BJ (cell line): ENCODE measurements at places on chromosomes 16 and 17.
A peak's percentile ranks its signal among the peaks of the same experiment; 100 is the strongest.

GRCh38 chr17:12554251-12554650 lies 111.4 kb upstream of the MYOCD start:
- peak; percentile 10 for DNase-seq

- no peak for DNase-seq
These were observed 630.8 kb downstream of the MAF start for GRCh38 chr16:78969721-78970120.

DNA sequence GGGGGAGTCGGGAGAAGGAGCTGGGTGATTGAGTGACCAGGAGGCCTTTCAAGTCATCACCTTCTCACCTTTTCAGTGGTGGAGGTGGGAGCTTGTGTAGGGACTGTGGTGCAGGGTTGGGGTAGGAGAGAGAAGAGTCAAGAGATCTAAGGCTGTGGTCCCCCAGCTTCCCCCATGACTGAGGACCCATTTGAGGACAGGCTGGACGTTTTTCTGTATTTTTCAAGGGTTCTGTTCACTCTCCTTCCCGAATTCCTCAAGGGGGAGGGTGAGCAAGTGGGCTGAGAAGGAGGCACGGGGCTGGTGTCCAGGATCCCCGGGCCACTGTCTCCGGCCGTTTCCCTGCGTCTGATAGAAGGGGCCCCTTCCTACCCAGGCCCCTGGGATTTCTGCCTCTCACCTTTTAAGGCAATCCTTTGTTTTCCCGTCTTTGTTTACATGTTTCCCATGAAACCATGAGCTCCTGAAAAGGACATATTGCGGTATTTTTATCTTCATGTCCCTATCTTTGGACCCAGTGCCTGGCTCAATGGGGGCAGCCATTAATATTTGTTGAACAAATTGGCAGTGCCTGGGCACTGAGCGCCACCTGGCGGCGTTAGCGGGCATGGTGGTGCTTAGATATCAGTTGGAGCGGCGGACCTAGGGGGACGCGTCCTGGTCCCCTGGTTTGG lies 9.2 kb upstream of the CD300A start:
- no peak for DNase-seq

GRCh38 chr17:7839190-7839875 lies 5.3 kb downstream of the KDM6B start:
- no peak for DNase-seq

- DNase-seq = no peak
These were observed 103.4 kb downstream of the FOXL1 start for GRCh38 chr16:86681757-86682106.

- no peak for DNase-seq
These were observed 180.0 kb upstream of the CACNG3 start for GRCh38 chr16:24075931-24076716.

DNA sequence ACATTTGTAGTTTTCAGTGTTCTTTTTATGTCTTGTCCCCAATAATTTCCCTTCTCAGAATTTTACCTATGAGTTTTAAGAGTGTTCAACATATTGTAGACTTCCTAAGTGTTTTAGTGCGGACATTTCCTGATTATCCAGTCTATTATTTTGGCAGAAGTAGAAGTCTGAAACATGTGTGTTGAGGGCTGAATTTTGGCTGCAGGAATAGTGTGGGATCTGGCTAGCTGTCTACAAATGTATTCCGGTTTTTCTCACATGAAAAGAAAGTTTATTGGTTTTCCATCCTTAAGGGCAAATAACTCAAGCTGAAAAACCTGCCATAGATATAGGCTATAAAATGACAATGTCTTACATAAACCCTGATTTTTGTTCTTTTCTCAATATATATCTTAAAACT lies 33.0 kb upstream of the CA10 start:
- no peak for DNase-seq

- no peak for DNase-seq
These were observed 36.5 kb downstream of the CPNE2 start for GRCh38 chr16:57128771-57129389.

GRCh38 chr16:49332589-49333258 lies 40.9 kb upstream of the C16orf78 start:
- no peak for DNase-seq

DNA sequence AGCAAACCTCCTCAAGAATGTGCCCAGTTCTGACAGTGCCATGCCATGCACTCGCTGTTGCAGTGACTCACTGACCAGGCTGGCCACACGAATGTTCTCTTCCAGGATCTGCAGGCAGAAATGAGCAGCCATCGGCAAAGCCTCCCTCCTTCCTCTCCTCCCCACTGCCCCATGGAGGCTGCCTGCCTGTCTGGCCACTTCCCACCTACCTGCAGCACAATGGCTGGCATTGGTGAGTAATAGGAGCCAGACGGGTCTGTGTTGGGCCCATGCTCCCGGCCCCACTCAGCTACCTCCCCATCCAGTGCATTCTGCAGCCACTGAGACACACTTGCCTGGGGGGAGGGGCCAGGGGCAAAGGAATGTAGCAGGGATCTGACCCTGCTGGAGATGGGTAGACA lies 2.8 kb upstream of the MATCAP1 start:
- no peak for DNase-seq

GRCh38 chr17:16450028-16450427 lies 34.7 kb downstream of the TRPV2 start:
- DNase-seq = no peak

DNA sequence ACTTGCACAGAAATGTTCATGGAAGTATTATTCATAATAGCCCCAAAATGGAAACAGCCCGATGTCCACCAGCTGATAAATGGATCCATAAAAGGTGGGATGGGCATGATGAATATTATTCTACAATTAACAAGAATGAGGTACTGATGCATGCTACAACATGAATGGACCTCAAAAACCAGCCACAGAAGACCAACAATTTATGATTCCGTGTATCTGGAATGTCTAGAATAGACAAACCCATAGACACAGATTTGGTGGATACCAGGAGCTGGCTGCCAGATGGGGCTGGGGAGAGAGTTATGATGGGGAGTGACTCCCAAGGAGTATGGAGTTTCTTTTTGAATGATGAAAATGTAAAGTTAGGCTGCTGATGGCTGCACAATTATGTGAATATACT lies 10.8 kb upstream of the NAGLU start:
- peak; percentile 59 for DNase-seq

GRCh38 chr17:58268774-58269556 lies 11.8 kb downstream of the MPO start:
- no peak for DNase-seq

DNA sequence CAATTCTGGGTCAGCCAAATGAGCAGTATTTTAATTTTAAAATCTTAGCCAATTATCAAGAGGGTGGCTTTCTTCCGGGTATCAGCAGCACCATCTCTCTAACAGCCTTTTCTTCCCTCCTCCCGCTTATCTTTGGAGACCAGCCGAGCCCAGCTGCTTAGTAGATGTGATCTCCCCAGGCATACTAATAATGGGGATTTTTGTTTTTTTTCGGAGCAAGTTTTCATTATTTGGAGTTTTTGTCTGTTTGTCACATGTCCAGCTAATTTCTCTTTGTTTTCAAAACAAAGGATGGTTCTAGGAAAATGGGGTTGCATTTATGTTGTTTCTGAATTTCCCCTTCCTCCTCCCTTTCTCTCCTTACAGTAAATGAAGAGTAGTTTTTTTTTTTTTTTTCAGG lies 170.5 kb upstream of the MPHOSPH6 start:
- DNase-seq = no peak

DNA sequence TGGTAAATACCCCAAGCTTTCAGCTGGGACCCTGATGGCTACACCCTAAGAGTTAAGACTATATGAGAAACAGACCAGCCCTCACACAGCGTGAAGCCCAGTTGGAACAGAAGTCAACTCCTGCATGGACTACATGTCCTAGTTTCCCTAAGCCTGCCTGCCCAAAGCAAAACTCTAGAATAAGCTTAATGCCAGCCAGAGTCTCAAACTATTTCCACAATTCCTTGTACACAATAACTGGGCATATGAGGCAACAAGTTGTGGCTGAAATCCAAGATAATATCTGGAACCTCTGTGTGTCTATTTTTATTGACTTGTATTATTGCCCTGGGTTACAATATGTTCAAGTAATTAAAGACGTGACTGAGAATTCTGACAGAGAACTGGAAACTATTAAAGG lies 19.4 kb downstream of the MYH10 start:
- peak; percentile 61 for DNase-seq

GRCh38 chr16:4109250-4109736 lies 6.9 kb downstream of the ADCY9 start:
- DNase-seq = no peak

DNA sequence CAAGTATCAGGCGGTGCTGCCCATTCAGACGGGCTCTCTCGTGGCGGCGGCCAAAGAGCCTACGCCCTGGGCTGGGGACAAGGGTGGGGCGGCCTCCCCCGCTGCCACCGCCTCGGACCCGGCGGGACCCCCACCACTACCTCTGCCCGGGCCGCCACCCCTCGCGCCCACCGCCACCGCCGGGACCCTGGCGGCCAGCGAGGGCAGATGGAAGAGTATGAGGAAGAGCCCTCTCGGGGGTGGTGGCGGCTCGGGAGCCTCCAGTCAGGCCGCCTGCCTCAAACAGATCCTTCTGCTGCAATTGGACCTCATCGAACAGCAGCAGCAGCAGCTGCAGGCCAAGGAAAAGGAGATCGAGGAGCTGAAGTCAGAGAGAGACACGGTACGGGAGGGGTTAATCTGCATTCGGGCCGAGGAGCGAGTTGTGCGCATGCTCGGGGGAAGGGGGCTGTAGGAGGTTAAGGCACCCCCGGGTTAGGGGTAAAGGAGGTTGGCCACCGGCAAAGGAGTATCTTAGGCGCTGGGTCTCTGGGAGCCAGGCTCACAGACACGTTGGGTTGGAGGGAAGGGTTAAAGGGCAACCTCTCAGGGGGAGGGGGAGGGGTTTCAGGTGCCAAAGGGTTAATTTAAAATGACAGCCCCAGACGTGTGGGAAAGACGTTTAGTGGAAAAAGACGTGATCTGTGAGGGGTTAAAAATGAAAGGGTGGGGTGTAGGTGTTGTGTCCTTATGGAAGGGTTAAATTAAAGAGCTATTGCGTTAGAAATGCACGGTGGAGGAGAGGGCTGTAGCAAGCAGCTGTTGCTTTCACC lies 1.4 kb downstream of the MSL1 start:
- DNase-seq = no peak

DNA sequence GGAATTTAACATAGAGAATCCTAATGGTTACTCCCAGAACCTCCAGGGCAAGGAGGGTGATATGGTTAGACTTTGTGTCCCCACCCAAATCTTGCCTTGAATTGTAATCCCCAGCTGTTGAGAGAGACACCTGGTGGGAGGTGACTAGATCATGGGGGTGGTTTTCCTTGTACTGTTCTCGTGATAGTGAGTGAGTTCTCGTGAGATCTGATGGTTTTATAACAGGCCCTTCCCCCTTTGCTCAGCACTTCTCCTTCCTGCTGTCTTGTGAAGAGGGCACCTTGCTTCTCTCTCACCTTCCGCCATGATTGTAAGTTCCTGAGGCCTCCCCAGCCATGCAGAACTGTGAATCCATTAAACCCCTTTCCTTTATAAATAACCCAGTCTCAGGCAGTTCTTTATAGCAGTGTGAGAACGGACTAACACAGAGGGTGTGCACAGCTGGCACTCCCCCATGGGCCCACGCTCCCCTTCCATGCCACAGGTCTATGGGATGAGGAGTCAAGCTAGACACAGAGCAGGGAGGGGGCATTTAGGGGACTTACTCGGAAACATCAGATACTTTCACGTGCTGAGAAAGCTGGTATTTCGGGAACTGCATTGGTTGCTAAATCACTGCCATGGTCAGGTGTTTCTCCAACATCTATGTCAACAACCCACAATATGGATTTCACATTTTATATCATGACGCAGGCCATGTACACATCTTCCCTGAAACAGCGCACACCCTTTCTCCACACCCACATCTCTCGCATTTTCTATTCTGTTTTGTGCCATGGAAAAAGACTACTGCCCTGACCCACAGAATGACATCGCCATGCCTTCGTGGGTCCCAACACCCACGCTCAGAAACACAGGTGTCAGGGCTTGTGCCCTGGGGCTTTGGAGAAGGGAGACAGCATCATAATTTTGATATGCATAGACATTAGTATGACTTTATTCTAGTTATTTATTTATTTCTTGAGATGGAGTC lies 199.1 kb upstream of the GSE1 start:
- no peak for DNase-seq

DNA sequence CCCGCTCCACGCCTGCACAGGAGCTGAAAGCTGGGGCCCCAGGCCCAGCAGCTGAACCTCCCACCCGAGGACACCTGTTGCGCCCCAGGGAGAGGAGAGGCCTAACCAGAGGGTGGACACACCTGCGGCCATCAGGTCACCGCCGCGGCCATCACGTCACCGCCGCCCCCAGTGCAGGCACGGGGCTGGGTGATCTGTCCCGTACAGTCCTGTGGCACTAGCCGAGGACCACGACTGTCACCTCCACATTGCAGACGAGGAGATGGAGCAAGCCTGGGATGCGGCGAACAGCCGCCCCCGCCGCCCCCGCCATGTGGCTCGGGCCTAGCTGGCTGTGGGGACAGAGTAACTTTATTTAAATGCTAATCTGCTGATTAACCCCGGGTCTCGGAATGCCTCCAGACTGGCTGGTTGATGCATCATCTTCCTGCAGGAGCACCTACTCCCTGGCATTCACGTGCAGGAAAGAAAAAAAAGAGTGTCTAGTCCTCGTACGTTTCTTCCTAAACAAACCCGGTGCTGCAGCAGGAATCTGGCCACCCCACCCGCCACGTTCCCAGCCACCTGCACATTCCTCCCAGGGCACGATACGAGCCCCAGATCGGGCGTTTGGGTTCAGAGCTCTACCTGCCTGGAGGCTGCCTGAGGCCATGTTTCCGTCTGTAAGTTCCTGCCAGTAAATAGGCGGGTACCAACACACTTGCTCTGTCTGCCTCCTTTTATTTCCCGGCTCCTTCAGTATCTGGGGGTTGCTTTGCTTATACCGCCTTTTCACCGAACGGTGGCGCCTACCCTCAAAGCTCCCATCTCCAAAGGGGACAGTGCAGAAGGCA lies 29.9 kb downstream of the PIEZO1 start:
- DNase-seq = no peak

GRCh38 chr17:19239544-19239943 lies 2.4 kb downstream of the EPN2 start:
- no peak for DNase-seq

GRCh38 chr17:43881181-43881580 lies 26.2 kb downstream of the MPP2 start:
- DNase-seq = no peak

GRCh38 chr16:80824623-80825364 lies 20.4 kb upstream of the CDYL2 start:
- DNase-seq = peak; percentile 11

GRCh38 chr17:74390680-74391653 lies 23.7 kb downstream of the GPR142 start:
- DNase-seq = no peak

DNA sequence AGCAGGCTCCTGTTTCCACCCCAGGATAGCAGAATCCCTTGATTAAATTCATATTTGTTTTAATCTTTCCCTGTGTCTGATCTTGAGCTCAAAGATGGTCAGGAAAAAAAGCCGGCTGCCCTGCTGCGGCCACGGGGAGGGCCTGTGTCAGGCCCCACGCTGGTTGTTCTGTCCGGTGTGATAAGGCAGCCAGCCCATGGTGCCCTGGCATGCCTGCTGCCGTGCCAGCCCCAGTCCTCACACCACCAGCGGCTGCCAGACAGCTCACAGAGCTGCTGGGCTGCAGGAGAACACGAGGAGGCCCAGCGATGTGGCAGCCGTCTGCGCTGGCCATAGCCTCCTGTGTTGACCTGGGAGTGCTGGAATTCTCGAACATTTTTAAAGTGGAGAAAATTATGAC lies 34.7 kb upstream of the BRD7 start:
- DNase-seq = no peak
